GM12878 (cell line): ENCODE measurements at places on chromosomes 2 and 18.
A peak's percentile ranks its signal among the peaks of the same experiment; 100 is the strongest.

DNA sequence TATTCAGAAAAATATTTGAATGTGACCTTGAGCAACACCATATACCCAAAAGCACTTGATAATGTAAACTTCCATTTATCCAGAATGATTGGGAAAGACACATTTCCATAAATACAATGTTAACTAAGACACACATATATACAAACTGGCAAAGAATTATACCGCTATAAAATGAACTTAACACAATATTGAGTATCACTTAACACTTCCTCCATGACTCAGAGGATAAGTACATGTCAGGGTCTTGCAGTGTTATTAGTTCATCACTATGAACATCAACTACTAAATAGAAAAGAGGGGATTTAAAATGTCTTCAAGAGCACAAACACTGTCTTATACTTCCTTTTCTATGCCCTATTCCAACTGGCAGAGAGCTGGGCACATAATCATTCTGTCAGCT is 18.6 kb downstream of the WDSUB1 start:
- H3K4me3 ChIP-seq, result no peak overlapping the region
- DNase-seq, result no peak
- H3K27ac ChIP-seq, result no peak overlapping the region

GRCh38 chr2:184921676-184922075 is 323.3 kb downstream of the ZNF804A start:
- H3K4me3 ChIP-seq, result no peak overlapping the region
- no peak for DNase-seq
- no peaks in the 10 kb centered on the region for H3K36me3 ChIP-seq
- no peak overlapping the region for H3K27ac ChIP-seq

DNA sequence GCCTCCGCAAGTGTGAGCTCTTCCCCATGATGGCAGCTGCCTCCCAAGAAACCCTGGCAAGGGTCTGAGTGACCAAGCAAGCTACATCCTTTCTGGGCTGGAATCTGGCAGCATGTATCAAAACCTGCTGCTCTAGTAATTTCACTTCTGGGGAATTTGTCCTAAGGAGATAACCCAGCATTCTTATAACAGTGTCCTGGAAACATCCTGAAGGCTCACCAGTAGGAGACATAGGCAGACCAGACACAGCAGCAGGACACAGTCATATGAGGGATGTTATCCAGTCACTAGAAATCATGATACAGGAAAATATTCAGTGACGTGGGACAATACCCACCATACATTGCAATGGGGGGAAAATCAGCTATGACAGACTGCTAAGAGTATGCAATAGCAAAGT is 64.5 kb downstream of the CRACDL start:
- no peak for DNase-seq
- H3K4me1 ChIP-seq, result no peaks in the 10 kb centered on the region; the same call in none of the 2 replicates
- H3K36me3 ChIP-seq, result no peaks in the 10 kb centered on the region
- no peak overlapping the region for H3K4me3 ChIP-seq
- H3K27ac ChIP-seq, result no peak overlapping the region
- no peaks in the 10 kb centered on the region for H3K27me3 ChIP-seq

GRCh38 chr2:235382601-235383000 is 111.2 kb upstream of the AGAP1 start:
- H3K4me1 ChIP-seq, result no peaks in the 10 kb centered on the region
- no peak overlapping the region for H3K4me3 ChIP-seq
- H3K27ac ChIP-seq, result no peak overlapping the region
- no peaks in the 10 kb centered on the region for H3K36me3 ChIP-seq
- no peaks in the 10 kb centered on the region for H3K27me3 ChIP-seq

- no peak overlapping the region for H3K4me3 ChIP-seq
- H3K36me3 ChIP-seq, result no peaks in the 10 kb centered on the region
- no peak for DNase-seq
- no peaks in the 10 kb centered on the region for H3K27me3 ChIP-seq
- H3K27ac ChIP-seq, result no peak overlapping the region
Observed at GRCh38 chr2:182228073-182228473, 198.8 kb downstream of the PDE1A start.

DNA sequence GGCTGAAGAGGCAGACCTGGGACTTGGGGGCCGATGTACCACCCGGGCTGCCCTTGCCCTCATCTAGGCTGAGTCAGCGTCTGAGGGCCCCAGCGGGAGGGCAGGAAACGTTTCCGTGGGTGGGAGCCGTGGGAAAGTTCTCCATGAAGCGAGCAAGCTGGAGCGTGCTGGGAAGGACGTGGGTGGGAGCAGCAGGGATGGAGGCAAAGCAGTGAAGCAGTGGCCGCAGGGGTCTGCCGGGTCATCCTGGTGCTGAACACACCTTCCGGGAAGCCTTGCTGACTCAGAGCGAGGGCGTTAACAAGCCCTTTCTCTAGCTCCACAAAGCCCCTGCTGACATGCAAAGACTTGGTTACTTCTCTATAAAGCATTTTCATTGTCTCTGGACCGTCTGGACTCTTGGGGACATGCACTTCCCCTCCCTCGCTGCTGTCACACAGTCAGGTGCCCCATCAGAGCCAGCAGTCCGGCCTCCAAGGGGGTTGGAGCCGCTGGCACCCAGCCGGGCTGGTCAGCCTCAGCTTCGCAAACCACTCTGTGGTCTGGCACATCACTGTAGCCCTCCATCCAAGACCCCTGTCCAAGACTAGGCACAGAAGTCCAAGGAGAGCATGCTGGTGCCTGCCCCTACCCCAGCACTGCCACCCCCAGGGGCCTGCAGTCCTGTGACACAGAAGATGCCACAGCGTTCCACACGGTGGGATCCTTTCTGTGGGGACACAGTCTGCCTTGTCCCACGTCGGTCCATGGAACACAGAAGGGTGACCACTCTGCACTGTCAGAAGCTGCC is 115.1 kb upstream of the GPC1 start:
- DNase-seq, result no peak
- H3K36me3 ChIP-seq, result no peaks in the 10 kb centered on the region
- no peak overlapping the region for H3K27ac ChIP-seq
- H3K27me3 ChIP-seq, result no peaks in the 10 kb centered on the region; the same call in 1 of the 2 replicates

DNA sequence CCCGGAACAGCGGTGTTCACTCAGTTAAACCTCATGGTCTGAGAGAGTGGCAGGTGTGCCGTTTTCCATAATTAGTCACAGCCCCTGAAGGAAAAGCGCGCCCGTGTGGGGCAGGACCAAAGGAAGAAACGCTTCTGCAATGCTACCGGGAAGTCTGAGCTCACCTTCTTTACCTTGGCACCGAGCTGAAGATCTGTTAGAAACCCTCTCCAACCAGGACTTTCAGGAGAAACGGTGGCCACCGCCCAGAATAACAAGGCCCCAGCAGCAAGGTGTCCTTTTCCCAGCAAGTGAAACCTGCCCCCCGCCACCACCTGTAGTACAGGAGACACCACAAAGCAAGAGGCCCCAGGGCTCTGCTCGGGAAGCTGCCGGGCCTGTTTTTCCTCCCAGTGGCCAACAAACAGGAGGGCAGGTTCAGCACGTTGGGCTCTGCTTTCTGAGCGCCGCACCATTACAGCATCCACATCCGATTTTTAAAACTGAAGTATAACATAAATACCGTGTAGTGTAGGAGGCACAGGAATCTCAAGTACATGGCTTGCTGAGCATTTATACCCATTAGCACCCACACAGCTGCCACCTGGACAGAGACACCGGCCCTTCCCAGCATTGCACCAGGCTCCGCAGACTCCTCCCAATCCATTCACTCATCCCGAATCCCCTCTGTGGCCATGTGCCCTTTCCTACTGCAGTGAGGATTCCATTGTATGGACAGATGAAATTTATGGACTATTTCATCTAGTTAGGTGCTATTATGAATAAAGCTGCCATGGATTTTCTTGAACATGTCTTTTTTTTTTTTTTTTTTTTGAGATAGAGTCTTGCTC is 121.8 kb upstream of the RIOK3 start:
- peaks cover 10% of the 10 kb centered on the region for H3K4me1 ChIP-seq
- no peak overlapping the region for H3K4me3 ChIP-seq
- no peak for DNase-seq
- no peaks in the 10 kb centered on the region for H3K36me3 ChIP-seq
- H3K27ac ChIP-seq, result no peak overlapping the region

- H3K4me1 ChIP-seq, result no peaks in the 10 kb centered on the region; the same call in 1 of the 2 replicates
- H3K27ac ChIP-seq, result no peak overlapping the region
- no peak overlapping the region for H3K4me3 ChIP-seq
- peaks cover 8% of the 10 kb centered on the region for H3K36me3 ChIP-seq
Observed at GRCh38 chr2:196747400-196747799, 52.1 kb downstream of the GTF3C3 start.

DNA sequence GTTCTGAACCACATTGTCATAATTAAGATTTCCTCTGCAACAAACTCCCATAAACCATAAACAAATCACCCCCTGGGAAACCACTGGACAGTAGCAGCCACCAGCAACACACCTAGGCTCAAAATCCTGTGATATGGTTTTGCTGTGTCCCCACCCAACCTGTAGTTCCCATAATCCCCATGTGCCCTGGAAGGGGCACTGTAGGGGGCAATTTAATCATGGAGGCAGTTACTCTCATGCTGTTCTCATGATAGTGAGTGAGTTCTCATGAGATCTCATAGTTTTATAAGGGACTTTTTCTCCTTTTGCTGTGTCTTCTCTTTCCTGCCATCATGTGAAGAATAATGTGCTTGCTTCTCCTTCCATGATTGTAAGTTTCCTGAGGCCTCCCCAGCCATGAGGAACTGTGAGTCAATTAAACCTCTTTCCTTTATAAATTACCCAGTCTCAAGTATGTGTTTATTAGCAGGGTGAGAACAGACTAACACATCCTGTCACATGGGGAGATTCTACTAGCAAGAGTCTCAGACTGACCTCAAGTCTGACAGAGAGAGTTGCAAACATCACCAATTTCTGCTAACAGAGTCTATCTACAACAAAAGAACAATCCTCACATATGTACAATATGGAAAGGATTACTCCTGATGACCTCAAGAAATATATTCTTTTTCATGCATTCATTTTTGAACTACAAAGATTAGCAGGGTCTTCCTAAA is 182.6 kb downstream of the GRB14 start:
- no peak overlapping the region for H3K27ac ChIP-seq
- DNase-seq, result no peak
- no peaks in the 10 kb centered on the region for H3K4me1 ChIP-seq
- H3K36me3 ChIP-seq, result no peaks in the 10 kb centered on the region
- H3K4me3 ChIP-seq, result no peak overlapping the region
- no peaks in the 10 kb centered on the region for H3K27me3 ChIP-seq

- no peaks in the 10 kb centered on the region for H3K36me3 ChIP-seq
- H3K27ac ChIP-seq, result no peak overlapping the region
- H3K4me3 ChIP-seq, result no peak overlapping the region
- peaks cover 4% of the 10 kb centered on the region; the same call in 1 of the 2 replicates for H3K27me3 ChIP-seq
- no peaks in the 10 kb centered on the region for H3K4me1 ChIP-seq
Observed at GRCh38 chr2:176464886-176465564, 195.8 kb downstream of the MTX2 start.

GRCh38 chr2:60811491-60812375 is 55.7 kb downstream of the PAPOLG start:
- no peak overlapping the region for H3K4me3 ChIP-seq
- no peaks in the 10 kb centered on the region for H3K36me3 ChIP-seq
- no peak for DNase-seq
- no peaks in the 10 kb centered on the region for H3K27me3 ChIP-seq
- no peak overlapping the region for H3K27ac ChIP-seq

DNA sequence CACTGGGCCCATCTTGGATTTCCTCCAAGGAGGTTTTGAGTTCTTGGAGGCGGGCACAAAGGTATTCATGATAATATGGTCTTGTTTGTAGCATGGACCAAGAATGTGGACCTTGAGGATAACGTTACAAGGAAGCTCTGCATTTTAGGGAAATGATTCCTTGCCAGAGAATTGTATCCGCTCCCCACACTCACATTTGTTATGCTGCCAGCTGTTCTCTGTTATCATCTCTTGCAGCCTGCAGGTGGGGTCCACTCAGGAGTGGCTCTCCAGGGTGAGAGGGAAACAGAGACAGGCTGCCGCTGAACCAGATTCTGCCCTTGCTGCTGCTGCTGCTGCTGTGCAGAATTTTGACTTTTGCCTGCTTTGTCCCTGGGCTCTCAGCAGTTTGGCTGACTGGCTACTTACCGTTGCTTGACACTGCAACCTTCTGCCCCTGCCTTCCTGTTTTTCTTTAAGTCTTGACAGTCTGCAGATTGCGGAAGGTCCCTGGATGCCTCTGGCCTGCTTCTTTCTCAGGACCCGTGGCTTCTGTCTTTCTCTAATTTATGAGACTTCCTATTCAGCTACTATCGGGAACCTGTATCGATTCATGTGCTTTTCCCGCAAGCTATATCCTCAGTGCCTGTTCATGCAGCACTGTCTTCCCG is 122.3 kb upstream of the DOCK10 start:
- no peaks in the 10 kb centered on the region for H3K4me1 ChIP-seq
- no peak overlapping the region for H3K4me3 ChIP-seq
- no peak overlapping the region for H3K27ac ChIP-seq
- H3K27me3 ChIP-seq, result no peaks in the 10 kb centered on the region; the same call in 1 of the 2 replicates
- H3K36me3 ChIP-seq, result no peaks in the 10 kb centered on the region

DNA sequence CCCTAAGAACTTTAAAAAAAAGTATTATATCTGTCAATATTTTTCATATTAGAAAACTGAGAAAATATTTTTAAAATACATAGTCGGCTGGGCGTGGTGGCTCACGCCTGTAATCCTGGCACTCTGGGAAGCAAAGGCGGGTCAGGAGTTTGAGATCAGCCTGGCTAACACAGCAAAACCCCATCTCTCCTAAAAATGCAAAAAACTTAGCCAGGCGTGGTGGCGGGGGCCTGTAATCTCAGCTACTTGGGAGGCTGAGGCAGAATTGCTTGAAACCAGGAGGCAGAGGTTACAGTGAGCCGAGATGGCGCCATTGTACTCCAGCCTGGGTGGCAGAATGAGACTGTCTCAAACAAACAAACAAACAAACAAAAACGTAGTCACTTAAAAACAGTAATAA is 5.1 kb upstream of the KCMF1 start:
- no peaks in the 10 kb centered on the region for H3K27me3 ChIP-seq
- peaks cover 4% of the 10 kb centered on the region for H3K36me3 ChIP-seq
- H3K27ac ChIP-seq, result no peak overlapping the region
- peaks cover 17% of the 10 kb centered on the region for H3K4me1 ChIP-seq
- H3K4me3 ChIP-seq, result no peak overlapping the region

GRCh38 chr2:33616873-33617272 is 17.8 kb upstream of the FAM98A start:
- DNase-seq, result peak; percentile 35
- H3K27ac ChIP-seq, result peak overlapping the region; percentile 39; the same call in 1 of the 2 replicates
- no peaks in the 10 kb centered on the region for H3K27me3 ChIP-seq
- no peaks in the 10 kb centered on the region for H3K36me3 ChIP-seq
- H3K4me3 ChIP-seq, result no peak overlapping the region
- H3K4me1 ChIP-seq, result no peaks in the 10 kb centered on the region; the same call in 1 of the 2 replicates

- H3K27ac ChIP-seq, result no peak overlapping the region
- no peaks in the 10 kb centered on the region for H3K27me3 ChIP-seq
- no peak overlapping the region for H3K4me3 ChIP-seq
- H3K4me1 ChIP-seq, result no peaks in the 10 kb centered on the region
- no peak for DNase-seq
Observed at GRCh38 chr18:70455731-70456130, 166.9 kb downstream of the SOCS6 start.
